ENCODE measurements at places on chromosomes 5 and 9.
A peak's percentile ranks its signal among the peaks of the same experiment; 100 is the strongest.

- DNase-seq: no peak
These were observed 19.5 kb downstream of the MAN2A1 start for GRCh38 chr5:109709225-109709624.

DNA sequence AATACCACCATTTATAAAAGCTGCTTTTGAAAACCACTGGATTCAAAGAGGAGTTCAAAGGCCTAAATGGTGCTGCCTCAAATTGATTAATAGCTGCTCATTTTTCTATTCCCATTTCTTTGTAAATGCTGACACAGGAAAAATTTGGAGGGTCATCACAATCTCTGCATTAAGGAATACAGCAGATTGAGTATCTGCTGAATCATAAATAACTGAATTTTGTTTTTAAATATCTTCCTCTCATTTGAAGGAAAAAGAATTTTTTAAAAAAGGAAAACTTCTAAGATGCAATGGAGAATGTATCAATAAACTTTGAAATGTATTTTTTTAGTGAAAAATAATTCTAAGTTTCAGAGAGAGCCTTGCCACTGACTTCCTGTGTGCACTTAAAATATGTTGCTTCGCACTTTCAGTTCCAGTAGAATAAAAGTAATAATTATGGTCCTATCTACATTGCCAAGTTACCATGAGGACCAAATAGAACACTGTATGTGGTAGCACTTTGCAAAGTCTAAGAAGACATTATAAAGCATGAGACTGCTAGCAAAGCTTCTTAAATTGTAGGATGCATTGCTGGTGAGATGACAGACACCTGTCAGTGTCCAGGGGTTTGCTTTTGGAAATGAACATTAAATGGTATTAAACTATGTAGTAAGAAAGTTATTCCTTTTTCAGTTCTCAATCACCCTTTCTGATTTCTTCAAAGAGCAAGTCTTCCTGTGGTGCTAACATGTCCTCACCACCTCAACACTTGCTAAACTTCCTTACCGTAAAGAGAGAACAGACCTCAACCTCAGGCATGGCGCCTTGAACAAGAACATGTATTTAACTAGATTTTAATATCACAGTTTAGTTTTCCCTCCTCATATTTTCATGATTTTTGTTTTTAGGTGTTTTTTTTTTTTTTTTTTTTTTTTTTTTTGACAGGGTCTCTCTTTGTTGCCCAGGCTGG is 555.1 kb downstream of the EBF1 start:
- no peak for DNase-seq

- no peak for DNase-seq
These were observed 102.2 kb downstream of the ANGPTL2 start for GRCh38 chr9:127020036-127020801.

- DNase-seq: peak; percentile 94
These were observed 171.3 kb downstream of the GDNF start for GRCh38 chr5:37668524-37669047.

DNA sequence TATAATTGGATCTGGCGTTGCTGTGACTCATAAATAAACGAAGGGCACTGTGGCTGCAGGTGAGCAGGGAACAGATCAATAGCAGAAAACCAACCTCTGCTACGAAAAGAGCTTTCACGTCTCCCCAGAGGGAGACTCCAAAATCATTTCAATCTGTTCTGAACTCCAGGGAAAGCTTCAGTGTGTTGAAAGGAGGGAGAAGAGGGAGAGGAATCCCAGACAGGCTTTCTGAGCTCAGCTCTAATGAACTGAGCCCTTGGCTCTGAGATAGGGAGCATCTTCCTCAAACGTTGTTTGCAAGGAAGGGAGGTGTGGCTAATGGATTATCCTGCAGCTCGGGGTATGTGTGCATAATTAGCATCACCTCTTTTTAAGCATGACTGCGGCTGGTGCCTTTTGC is 288.0 kb upstream of the IRX4 start:
- no peak for DNase-seq

DNA sequence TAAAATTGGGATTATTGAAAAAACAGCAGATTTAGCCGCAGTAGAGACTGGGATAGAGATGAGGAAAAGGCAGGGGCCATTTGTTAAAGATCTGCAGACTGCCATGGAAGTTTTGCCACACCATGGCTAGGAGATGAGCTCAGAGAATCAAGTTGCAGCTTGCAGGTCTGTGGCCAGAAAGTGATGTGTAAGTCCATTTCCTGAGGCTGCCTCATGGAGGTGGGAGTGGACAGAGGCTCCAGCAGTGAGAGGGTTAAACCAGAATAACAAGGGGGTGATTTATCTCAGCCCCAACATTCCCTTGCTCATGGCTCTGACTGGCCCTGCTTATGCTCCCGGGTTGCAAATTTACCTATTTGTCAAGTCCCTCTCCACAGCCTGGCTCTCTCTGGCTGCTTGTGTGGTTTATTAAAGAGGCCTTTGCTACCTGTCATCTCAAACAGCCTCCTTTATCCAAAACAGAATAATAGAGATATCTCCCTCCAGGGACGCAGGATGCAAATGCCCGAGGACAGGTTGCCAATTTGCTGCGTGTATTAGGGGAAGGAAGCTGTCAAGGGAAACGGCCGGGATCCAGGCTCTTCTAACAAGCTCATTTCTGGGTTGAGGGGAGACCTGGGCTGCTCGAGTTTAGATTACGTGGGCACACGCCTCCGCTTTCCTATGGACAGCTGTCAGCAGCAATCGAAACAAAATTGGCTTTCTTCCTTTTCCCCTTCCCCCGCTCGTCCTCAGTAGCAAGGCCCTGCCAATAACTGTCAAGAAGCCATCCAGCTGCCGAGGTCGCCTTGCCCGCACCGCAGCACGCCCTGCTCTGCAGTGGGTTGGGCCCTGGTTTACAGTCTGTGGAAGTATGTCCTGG is 72.8 kb upstream of the PITX1 start:
- DNase-seq: no peak

DNA sequence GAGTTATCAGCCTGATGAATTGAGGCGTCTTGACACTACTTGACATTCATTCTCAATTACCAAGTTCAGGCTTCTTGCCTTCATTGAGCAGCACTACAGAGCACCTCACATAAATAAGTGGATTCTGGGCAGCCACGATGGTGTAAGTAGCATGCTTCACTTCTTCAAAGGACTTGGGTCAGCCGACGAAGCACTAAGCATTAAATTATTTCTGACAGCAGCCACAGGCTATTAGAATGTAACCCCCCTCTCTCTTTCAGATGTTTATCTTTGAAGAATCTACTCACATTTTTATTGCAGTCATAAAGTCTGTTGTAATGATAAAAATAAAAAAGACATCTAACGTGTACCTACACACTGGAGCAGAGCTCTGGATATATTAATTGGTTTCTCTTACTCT is 45.9 kb upstream of the VPS13A start:
- DNase-seq: no peak

DNA sequence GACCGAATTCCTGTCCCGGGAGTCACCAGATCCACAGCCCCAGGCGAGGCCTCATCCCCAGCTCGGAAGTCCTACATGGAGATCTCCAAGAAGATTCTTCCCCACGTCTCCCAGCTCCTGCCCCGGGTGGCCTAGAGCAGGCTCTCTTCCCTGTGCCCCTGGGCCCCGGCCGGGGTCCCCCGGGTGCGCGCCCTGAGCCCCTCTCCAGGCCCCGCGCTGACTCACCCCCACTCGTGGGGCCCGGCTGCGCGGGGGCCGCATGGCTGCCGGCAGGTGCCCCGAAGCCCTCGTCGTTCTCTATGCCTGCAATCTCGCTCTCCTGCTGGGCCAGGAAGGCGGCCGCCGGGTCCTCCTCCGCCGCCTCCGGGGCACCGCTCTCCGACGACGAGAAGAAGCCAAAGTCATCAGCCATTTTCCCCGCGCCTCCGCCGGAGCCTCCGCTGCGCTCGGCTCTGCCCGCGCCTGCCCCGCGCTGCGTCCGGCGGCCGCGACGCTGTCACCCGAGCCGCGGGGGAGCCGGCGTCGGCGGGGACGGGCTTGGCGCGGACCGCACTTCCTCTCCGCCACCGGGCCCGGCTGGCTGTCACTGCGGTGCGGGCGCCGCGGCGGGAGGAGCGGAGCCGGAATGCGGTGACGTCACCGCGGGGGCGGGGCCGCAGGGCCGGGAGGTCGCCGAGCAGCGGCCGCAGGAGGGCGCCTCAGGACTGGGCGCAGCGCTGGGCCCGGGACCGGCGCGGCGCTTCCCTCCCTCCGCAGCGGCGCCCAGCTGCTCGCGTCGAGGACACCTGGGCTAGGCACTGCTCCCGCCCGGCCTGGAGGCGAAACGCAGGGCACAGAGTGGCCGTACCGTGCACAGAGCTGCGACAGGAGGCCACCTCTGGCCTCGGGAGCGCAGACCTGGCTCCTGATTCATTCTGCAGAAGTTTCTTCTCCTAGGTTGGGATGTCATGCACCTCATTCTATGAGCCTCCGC is at the start of gene CLTB:
TSS of gene CLTB (minus strand) at position 588 of the 973 bp plus-strand sequence. CDS start at position 412, 176 bp downstream.
- peak; percentile 92 for DNase-seq

DNA sequence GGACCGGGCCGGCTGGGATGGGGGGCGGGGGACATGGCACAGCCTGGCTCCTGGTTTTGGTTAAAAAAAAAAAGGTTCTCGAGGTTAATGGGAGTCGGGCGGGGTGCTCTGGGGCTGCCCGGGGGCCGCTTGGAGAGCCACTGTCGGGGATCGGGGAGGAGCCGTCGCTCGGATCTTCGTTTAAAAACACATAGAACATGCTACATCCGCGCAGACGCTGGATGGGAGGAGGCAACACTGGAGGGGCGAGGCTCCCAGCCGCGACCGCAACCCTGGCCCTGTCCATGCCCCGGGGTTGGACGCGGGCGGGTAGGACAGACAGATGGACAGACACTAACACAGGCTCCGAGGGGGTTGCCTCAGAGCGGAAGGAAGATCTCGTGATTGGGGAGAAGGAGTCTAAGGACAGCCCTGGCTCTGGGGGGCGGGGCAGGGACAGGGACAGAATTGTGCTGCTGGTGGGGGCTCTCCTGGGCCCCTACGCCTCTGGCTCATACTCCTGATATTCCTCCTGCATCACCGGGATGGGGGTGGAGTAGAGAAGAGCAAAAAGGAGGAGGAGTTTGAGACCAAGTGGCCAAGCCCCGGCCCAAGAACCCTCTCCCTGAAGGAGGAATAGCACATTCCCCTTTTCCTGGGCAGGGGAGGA is 9.9 kb downstream of the SNCB start:
- peak; percentile 32 for DNase-seq

DNA sequence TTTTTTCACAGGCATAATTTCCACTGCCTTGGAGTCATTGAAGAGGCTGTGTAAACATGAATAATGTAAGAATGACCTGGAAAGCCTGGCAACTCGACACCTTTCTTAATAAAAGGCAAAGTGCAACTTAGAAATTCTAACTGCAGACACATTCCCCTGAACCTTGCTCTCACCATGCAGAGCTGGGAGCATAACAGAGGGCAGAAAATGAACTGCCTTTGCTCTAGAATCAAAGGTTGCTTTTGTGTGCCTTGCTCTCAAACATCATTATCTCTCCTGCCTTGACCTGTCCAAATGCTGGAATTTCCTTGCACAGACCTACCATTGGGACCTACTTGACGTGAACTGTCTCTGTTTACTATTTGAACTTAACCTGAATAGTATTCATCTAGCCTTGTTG is 462.0 kb upstream of the ZNF462 start:
- DNase-seq: no peak

GRCh38 chr5:57780961-57781325 is 298.3 kb upstream of the ACTBL2 start:
- DNase-seq: no peak

GRCh38 chr5:171316258-171317121 is 7.4 kb downstream of the TLX3 start:
- no peak for DNase-seq

GRCh38 chr5:135890296-135890695 is 5.3 kb downstream of the IL9 start:
- DNase-seq: no peak

DNA sequence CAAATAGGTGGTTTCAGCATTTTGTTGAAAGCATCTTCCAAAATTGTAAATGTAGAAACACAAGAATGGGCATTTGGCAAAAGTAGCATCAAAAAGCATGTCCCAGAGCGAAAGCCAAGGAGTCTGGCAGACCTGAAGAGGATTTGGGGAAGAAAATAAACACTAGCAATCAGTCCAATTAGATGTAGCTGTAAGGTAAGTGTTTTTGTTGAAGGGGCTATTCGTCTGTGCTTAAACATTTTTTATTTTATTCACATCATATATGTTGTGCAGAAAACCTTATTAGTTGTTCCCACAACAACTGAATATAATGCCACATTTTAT is 954.1 kb upstream of the COX7C start:
- no peak for DNase-seq

DNA sequence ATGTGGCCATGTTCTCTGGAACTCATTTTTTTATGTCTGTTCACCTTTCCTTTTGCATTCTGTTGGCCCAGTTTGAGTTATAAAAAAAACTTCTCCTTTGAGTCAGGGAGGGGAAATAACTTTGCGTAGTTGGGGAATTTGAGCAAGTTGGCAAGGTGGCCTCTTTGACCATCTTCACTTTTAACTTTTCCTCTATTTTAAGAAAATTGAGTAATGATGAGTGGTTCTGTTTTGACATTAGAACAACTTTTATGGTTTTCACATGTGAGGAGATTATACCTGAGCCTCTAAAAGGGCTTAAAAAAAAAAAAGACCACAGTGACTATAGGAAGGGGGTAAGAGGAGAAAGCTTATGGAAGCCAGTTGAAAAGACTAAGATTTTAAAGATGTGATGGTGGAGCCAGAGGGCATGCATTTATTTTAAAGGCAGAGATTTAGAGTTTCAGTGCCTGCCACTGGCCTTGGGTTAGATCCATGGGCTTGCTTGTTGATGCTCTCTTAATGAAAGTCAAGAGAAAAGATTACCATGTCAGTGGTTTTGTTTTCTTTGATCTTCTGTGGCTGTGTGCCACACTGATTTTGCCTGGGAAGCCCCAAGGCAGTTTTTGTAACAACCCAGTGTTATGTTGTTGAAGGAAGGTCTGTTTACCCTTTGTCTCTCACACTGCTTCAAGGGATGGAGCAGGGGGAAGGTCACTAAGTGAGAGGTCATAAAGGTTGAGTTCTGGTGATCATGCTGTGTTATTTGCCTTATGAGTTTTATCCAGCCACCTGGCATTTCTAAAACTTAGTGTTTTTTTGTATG is 219.7 kb upstream of the CD180 start:
- peak; percentile 12 for DNase-seq

DNA sequence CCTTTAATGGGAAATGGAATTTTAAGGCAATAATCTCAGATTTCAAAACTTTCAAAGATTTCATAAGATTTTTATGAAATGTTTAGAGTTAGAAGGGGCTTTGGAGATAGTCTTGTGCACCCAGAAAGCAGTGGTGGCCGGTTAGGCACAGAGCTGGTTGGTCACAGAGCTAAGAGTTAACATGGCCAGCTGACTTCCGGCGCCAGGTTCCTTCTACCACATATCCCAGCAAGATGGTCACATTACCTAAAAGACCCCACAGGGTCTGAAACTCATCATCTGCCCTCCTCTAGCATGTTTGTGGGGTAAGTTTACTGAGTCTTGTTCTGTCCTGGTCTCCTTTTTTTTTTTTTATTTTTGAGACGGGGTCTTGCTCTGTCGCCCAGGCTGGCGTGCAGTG is 19.3 kb downstream of the QRFP start:
- DNase-seq: no peak

DNA sequence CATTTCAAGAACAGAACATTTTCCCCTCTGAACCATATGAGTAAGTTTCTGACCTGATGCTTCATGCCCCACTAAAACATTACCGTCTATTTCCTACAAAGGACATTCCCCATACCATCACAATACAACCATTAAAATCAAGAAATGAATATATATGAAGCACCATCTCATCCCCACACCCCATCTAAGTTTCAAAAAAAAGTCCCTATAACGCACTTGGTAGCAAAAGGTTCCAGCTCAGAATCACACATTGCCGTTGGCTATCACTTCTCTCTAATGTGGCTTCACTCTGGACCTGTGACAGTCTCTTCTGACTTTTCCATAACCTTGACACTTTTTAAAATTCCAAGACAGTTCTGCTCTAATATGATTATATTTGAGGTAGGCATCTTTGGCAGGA is 5.9 kb downstream of the EMB start:
- DNase-seq: no peak
